ENCODE measurements at places on chromosomes 12 and 14.

GRCh38 chr12:5047729-5048128 lies 4.0 kb downstream of the KCNA5 start:
- DNase-seq = no peak

- DNase-seq = no peak
Observed at GRCh38 chr12:13340149-13340548, 143.6 kb downstream of the EMP1 start.

- DNase-seq = no peak
Observed at GRCh38 chr14:100075681-100076080, 10.5 kb downstream of the EVL start.

DNA sequence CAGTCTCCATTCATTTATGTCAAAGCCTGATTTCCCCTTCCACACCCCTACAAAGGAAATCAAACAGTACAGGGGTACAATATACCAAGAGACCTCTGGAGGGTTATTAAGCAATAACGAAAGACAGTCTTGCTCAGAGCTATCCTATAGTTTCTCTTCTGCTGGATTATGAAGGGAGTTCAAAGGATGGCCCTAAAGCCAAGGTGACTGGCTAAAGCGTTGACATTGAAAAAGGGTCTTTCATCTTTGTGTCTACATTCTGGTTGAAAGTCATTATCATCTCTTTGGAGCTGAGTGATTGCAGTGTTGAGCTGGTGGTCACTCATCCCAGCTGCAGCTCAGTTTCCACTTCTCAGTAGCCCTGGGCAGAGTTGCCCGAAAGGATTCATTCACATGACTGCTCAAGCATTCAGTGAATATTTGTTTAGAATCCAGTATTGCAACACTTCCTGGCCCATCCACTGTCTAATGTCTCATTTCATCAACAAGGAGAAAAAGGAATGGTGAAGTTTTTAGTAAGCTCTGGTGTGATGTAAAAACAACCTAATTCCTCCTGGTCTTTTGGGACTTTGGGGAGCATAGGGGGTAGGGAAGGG lies 19.2 kb upstream of the TBX5 start:
- DNase-seq = no peak

DNA sequence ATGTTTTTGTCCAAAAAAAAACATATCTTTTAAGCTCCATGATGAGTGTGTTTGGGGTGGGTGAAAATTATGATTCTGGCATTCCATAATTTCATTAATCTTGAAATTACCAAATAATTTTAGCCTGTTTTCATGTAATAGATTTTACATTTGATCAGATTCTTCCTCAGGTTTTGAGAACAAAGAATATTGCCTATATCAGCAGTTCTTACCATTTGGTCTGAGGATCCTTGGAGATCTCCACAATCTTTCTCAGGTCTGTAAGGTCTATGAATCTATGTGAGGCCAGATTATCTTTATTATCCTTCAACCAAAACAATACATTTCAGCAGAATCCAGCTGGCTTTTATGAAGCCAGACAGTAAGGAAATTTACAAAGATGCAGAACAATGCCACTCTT lies 373.3 kb upstream of the E2F7 start:
- no peak for DNase-seq

DNA sequence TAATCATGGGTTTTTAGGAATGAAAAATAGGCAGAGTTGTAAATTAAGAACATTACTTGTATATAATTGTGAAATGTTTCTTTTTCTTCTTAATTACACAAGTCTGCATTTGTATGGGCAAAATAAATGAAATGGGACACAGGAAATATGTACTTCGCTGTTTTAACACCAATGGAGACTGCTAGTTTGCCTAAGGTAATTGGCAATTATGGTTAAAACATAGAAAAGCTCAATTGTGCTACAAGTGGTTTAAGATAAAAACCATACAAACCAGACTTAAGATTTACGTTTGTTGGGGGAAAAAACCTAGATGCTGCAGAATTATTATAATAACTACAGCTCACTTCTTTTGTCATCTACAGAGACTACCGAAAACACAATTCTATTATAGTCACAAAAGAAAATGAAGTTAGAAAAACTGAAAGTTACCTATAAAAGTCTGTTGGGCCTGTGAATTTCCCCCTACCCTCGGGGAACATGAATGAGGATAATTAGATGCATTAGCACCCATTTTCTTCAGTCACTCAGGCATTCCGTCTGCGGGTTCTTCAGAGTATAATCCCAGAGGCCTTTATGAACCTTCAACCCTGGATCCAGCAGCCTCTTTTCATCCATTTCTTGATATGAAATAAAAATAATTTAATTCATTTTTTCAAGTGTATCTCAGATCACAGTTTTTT lies 37.2 kb downstream of the BTBD7 start:
- no peak for DNase-seq

- DNase-seq = no peak
Observed at GRCh38 chr12:99332936-99333591, 314.5 kb upstream of the GARIN6 start.

- DNase-seq = no peak
Observed at GRCh38 chr12:113961921-113962710, 4.0 kb downstream of the RBM19 start.

- no peak for DNase-seq
Observed at GRCh38 chr12:131872154-131873051, 22.0 kb upstream of the ULK1 start.

GRCh38 chr14:100896369-100897060 lies 7.0 kb downstream of the RTL1 start:
- DNase-seq = no peak

DNA sequence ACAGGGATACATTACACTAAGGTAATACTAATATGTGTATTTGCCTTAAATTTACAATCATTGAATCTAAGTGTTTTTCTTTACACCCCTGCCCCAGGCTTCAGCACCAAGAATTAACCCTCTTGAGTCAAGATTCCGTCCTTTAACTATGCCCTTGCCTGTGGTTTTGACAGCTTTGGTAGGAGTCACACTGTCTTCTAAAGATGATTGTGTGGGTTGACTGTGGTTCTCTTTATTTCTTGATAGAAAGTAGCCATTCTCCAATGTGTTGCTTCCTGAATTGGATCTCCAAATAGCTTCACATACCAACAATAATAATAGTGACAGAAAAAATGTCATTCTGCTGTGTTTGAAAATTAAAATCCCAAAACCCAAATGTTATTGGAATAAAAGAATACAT lies 3.6 kb downstream of the CLEC7A start:
- no peak for DNase-seq

Measured in activated T-helper 1 cell treated with anti-CD3 and anti-CD28 coated beads, Interleukin-2, amount 50 U/mL, for 16 hours (primary cell).